NAMALWA (cell line): ENCODE measurements at places on chromosomes 16 and 17.

- no peak for DNase-seq
Observed at GRCh38 chr17:64245218-64246145, 17.6 kb downstream of the TEX2 start.

DNA sequence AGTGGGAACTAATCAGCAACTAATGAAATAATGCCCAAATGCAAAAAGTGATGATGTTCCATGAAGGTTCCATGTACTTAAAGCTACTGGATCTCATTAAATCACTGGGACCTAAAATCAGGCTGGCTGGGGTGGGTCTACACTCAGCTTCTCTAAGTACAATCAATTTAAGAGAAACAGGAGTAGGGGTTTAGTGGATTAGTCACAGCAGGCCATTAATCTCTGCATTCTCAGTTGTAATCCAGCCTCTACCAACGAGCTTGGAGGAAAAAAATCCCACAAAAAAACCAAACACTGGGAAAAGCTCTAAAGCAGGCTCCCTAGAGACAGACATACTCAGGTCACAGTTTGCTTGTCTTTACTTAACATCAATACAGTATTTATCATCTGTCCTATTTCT, 15.0 kb downstream of the CA10 start:
- no peak for DNase-seq

GRCh38 chr17:36544044-36544306, 744 bp upstream of the GGNBP2 start:
- peak; percentile 72 for DNase-seq

GRCh38 chr17:43011728-43012472, 5.3 kb downstream of the IFI35 start:
- no peak for DNase-seq

- DNase-seq = no peak
Observed at GRCh38 chr16:55393991-55394390, 70.0 kb downstream of the IRX6 start.

DNA sequence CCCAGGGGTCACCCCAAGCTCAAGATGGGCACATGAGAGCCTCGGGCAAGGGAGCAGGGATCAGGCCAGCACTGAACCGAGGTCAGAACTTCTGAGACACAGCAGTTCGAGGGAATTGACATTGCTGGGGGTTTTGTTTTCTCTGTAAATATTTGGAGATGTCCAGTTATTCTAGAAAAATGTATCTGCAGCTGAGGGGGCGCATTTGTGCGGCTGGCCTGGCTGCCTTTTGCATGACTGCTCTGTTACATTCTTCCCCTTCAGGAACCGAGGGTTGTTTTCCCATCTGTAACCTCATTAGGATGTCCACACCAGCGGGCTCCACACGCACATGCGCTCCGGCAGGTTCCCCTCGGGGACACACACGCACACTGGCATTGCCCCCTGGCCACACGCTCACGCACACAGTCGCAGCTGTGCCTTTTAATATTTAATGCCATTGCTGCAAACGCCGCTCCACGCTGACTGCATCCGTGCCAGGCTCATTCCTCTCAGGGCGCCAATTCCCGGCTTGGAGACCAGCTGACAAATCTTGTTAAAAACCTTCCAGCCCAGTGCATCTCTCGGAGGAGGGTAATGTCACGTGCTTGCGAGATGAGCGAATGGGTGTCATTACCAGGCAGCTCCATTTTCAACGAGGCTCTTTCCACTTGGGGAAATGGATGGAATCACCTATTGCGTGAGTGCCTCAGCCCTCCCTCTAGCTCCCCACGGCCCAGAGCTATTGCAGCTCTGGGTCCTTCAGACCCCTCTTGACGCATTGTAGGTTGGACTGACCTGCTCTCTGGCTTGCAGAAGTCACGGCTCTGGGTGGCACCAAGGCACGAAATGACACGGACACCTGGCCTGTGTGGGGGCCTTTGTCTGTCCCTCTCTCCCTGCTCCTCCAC, 13.1 kb downstream of the CCR7 start:
- DNase-seq = no peak

GRCh38 chr16:8099586-8099985, 490.7 kb downstream of the TMEM114 start:
- no peak for DNase-seq
